ENCODE measurements at places on chromosomes 12 and 14. TPM values are rescaled to one million over a fixed set of nuclear protein-coding genes. Genes with fewer than 3 reads are reported as not detected.
A peak's percentile ranks its signal among the peaks of the same experiment; 100 is the strongest.

Gene TMPRSS12
- total RNA-seq, result not detected

Gene TAS2R30
- total RNA-seq, result not detected

Gene PLCZ1
- not detected for total RNA-seq

Gene IQSEC3
- total RNA-seq, result not detected

Gene SMCO2
- not detected for total RNA-seq

Gene PRKCH
- total RNA-seq, result 5.3 TPM

Gene SPIC
- not detected for total RNA-seq

Gene PSME1
- 39.3 TPM for total RNA-seq

Gene CMA1
- total RNA-seq, result not detected

Gene KRT82
- total RNA-seq, result not detected

Gene TMCC3
- not detected for total RNA-seq

Gene REM2
- total RNA-seq, result not detected

Gene GNB3
- total RNA-seq, result 0.43 TPM

DNA sequence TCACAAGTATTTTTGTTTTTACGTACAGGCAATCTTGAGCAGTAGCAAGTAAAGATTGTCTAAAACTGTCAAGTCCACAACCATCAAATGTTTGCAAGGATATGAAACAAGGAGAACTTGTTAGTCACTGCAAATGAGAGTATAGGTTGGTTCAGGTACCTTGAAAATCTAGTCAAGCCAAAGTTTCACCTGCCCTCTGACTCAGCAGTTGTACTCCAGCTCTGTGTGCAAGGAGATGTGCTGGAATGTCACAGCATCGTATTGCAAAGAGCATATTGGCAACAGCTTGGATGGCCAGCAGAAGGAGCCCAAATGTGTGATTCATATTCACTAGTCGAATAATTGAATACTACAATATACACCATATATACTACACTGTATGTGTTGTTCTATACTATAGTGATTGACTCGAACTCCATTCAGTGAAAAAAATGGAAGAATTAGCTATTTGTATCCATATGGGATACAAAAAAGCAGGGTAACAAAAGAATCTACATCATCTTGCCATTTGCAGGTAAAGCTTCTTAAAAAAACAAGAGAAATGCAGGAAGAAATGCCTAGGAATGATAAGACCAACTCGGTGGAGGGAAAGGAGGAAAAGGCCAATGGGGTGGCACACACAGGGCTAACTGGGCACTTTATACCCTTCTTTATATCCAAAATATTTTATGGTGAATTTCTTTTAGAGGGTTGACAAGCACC is 44.0 kb downstream of the EID3 start:
- no peak for DNase-seq

GRCh38 chr14:74888164-74889158 is 6.7 kb downstream of the DLST start:
- DNase-seq, result no peak

- no peak for DNase-seq
These were observed 45.3 kb upstream of the MBIP start for GRCh38 chr14:36365766-36366165.

- DNase-seq, result no peak
These were observed 223.2 kb downstream of the NTF3 start for GRCh38 chr12:5655120-5655519.

- no peak for DNase-seq
These were observed 132.4 kb downstream of the SRGAP1 start for GRCh38 chr12:63976902-63977395.

- no peak for DNase-seq
These were observed 16.4 kb downstream of the NR1H4 start for GRCh38 chr12:100490056-100490455.

GRCh38 chr14:38786921-38787320 is 316.1 kb downstream of the SEC23A start:
- no peak for DNase-seq

- DNase-seq, result no peak
These were observed 1097.4 kb upstream of the TMEM132C start for GRCh38 chr12:127169321-127170181.

DNA sequence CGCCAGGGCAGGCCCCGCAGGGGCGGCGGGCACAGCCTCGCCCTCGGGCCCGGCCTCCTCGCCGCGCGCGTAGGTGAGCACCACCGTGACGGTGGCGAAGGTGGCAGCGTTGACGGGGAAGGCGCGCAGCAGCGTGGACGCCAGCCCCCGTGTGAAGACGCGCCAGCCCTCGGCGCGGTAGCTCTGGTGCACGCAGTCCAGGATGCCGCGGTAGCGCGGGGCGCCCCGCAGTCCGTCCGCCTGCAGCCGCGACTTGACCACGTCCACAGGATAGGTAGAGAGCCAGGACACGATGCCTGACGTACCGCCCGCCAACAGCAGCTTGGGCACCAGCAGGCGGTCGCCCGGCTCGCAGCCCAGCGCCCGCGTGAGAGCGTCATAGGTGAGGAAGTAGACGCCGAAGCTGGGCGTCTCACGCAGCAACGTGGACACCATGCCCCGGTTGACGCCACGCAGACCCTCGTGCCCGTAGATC is 13.9 kb downstream of the SLC25A29 start:
- no peak for DNase-seq

- no peak for DNase-seq
These were observed 16.4 kb upstream of the ST8SIA1 start for GRCh38 chr12:22350886-22351285.

DNA sequence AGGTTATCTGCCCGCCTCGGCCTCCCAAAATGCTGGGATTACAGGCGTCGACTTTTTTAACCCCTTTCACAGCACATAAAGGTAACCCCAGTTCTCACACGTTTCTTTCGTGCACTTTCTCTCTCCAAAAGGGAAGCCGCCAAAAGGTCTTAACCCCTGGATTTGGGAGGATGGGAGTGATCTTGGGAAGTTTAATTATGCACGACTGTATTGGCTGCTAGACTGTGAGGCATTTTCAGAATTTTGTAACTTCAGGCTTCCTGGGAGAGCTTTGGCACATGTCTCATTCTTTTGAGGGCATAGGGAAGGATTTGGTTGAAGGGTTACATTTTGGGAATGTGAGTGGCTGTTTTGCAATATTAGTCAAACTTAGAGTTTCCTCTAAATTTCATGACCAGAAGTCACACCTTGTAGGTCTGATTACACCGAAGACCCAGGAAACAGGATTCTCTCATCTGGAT is 1.4 kb upstream of the SMARCC2 start:
- no peak for DNase-seq

DNA sequence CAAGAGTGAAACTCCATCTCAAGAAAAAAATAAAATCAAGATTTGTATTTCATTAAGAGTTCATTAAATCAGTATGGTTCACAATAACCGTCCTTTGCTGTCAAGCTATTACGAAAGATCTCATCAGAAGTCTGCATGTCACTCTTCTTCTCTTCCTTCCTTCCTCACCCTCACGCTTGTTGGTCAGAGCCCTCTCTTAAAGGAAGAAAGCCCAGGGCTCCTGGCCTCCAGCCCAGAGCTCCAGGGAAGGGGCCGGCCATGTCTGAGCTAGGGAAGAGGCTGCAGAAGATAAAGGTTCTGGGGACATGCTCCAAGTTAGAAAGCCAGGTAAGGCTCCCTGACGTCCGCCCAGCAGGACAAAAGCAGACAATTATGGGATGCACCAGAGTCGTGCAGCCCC is 43.1 kb upstream of the DLK1 start:
- DNase-seq, result no peak

GRCh38 chr12:162467-163307 is 51.3 kb downstream of the SLC6A12 start:
- DNase-seq, result no peak

DNA sequence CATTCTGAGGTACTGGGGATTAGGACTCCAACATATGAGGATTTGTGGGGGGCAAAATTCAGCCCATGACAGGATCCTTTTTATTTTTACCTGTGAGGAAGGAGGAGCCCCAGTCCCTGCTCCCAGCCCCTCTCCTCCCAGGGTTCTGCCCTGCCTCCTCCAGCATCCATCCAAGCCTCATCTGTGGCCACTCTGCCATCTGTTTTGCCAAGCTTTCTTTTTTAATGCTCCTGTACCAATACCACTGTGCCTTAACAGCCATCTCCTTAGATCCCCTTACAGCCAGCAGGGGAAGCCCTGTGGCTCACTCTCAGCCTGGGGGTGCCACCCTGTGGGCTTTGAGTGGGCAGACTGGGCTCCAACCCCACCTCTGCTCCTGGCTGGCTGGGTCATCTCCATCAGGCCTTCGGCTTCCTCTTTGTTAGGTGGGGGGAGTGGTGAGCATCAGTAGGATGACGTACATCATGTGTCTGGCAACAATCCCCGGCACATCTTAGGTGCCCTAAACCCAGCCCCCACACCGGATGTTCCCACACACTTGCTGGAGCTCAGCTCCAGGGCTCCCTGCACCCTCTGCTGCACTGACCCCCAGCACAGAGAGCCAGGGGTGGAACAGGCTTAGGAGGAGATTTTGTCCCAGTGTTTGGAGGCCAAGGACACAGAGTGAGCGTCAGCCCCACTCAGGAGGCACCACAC is 40.2 kb downstream of the CYP46A1 start:
- no peak for DNase-seq

GRCh38 chr14:89378119-89378518 is 38.9 kb downstream of the FOXN3 start:
- DNase-seq, result no peak

- no peak for DNase-seq
These were observed 428.0 kb upstream of the TMTC1 start for GRCh38 chr12:30211743-30212142.

GRCh38 chr12:30440826-30441602 is 254.7 kb downstream of the IPO8 start:
- DNase-seq, result peak; percentile 11

DNA sequence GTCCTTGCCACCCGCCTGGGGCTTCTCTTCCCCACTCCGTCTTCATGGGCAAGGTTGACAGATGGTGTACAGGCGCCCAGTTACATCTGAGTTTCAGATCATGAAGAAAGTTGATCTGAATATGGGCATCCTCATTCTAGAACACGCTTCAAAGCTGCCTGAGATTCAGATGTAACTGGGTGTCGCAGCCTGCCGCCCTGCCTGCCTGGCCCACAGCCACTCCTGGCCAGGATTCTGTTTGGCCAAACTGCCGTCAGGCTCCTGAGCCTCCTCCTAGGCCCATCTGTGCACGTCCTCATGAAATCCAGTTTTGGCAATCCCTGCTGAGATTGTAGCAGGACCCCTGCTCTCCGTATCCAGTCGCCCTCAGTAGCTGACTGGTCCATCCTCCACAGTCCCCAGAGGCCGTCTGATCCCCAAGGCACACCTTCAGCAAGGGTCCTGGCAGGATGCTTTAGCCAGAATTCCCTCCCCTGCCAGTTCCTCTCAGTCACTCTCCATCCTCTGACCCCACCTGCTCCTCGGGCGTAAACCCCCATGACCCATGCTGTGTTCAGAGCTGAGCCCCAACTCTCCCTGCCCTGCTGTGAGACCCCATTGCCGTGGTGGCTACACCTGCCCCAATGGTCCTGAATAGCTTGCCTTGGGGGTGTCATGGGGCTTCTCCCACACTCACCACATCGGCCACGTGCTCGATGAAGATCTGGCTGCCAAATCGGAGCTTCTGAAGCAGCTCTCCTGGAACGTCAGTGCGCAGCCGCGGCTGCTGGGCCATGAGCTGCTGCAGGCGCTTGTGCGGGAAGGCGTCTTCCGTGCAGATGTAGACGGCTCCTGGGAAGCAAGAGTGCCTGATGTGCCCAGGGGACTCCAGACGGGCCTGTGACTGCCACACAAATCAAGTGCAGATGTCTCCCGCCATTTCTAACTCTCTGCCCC is 12.5 kb downstream of the XRCC3 start:
- DNase-seq, result no peak

- no peak for DNase-seq
These were observed 52.2 kb upstream of the PLBD1 start for GRCh38 chr12:14619741-14620501.

GRCh38 chr12:118986050-118986449 is 4.7 kb downstream of the SRRM4 start:
- no peak for DNase-seq
